Stimulated activated CD8-positive, alpha-beta memory T cell treated with anti-CD3 and anti-CD28 coated beads, Interleukin-15, amount 100 ng/mL, for 1 hour (primary cell): ENCODE measurements at places on chromosomes 5 and 9.
A peak's percentile ranks its signal among the peaks of the same experiment; 100 is the strongest.

- no peak for DNase-seq
Observed at GRCh38 chr5:34057118-34057517, 14.1 kb upstream of the C1QTNF3 start.

DNA sequence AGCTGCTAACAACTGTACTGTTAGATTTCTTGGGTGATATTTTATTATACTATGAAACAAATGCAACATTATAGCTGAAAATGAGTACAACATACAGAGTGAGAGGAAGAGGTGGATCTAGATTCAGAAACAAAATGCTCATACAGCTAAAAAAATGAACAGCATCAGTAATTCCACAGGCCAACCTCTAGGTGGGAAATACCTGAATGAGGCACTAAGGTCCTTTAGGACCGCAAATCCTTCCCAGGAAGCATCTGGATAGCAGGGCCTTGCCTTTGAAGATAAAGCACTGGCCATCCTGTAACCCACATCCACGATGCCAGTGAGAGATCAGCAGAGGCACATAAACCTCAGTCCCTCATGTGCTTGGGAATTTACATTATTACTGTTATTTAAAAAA lies 310.8 kb downstream of the YTHDC2 start:
- no peak for DNase-seq

DNA sequence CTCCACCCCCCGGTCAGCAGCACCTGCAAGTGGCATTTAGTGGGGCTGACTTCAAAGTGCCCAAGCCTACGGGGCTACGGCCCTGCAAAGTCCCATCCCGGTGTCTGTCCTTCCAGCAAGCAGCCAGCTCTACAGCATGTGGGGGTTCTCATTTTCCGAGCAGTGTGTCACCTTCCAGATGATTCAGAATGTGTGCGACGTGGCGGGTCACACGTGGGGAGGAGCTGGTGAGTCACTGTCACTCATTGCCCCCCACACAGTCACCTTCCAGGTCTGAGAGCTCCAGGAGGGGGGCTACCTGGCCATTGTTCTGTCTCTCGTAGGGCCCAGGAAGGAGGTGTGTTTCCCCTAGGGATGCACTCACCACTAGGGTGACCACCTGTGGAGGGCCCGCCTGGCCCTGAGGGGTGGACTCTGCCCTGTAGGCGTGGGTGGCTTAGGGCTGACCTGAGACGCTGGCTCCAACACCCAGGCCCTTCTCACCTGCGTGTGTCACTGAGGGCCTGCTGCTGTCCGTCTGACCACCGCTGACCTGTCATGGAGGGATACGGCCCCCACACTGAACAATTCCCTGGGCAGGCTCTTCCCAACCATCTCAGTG lies 70.2 kb downstream of the SEMA4D start:
- peak; percentile 59 for DNase-seq

DNA sequence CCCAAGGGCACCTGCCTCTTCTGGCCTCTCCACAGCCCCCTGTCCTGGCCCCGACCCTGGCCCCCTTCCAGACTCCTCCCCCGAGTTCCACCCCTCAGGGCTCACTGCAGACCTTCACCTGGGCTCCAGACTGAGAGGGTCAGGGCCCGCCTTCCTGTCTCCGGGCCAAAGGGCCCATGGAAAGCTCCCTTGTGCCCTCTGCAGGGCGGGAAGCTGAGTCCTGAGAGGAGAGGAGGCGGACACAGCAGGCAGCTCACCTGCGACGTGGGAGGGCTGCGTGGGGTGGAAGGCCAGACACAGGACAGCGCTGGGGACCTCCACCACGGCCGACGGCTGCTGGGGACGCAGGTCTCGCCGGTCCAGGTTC lies 20.6 kb downstream of the DYNC2I2 start:
- no peak for DNase-seq

DNA sequence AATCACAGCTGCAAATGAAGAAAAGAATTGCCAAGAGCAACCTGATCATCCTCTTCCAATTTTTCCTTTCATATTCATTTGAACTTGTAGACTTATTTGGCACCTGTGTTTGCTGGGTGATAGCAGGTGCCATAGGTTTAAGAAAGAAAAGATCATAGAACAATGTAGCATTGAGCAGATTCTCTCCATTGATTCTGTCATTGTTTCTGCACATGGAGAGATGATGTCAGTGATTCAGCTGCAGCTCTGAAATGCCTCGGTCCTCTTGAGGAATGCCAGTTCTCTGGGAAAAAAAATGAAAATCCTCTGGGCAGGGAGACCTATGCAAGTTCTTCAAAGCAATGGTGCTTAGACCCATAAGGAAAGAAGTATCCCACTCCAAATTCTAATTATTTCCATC lies 418.1 kb upstream of the KLF4 start:
- DNase-seq = no peak

DNA sequence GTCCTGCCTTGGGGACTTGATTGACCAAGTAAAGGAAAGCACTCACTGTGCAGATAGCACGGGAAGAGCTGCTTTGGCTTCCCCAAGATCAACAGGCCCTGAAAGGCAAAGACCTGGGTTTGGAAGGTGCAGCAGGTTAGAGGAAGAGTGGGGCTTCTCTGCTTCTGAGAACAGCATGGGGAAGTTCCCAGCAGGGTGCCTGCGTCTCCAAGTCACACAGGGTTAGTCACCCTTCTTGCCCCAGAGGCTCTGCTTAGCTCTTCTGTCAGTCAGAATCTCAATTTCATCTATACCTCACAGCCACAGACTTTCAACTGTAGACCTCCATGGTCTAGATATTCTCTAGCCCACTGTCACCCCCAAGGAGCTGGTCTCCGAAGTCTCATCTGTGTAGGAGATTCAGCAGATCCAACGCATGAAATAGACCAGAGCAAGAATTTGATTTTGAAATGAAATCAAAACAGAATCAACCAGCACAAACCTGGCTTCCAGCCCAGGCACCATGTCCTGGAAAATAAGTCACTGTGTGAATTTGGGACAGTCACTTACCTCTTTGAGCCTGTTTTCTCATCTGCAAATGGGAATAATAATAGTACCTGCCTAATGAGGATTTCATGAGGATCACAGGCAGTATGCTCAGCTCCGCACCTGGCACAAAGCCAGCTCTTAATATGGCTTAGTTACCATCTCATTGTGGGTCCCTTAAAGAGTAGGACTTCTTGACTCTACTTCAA lies 64.0 kb downstream of the SFXN1 start:
- DNase-seq = no peak

DNA sequence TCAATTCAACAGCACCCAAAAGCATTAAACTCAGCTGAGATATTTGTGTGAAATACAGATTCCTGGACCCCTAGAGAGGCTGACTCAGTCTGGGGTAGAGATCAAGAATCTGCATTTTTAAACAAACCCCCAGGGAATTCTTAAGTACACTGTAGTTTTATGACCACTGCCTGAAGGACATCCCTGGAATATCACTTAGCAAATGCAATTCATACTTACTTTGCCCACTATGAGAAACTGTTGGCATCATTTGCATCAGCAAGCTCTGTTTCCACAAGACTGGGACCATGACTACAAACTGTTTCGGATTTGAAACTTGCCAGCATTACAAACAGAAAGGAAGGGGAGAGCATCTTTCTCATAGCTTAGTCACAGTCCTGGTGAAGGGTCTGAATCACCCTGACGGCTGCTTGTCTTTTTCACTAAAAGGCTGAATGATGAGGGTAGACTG lies 63.7 kb downstream of the MLLT3 start:
- DNase-seq = no peak

GRCh38 chr9:127455324-127455992 lies 4.1 kb downstream of the LRSAM1 start:
- no peak for DNase-seq

DNA sequence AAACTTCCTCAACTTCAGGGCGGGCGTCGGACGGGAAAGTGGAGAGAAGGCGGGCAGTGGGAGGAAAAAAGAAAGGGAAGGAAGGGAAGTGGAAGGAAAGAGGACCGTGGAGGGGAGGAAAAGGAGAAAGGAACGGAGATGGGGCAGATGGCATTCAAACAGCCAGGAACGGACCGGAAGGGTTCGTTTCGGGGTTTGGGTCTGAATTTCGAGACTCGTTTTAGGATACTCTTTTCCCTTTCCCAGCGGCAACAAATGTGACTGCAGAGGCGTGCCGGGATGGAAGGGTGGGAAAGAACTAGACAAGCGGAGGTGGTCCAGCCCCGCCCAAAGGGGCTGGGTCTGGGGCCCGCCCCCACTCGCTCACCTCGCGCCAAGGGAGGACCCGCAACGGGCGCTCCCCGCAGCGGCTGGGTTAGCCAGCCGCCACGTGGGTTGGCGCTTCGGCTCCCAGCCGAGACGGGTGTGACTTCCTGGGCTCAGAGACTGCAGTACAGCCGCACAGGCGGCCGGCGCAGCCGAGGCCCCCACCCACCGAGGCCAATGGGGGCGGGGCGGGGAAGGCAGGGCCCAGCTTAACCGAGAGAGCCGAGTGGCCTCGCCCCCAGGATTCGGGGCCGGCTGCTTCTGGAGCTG lies 2.7 kb downstream of the VCAN start:
- DNase-seq = no peak

GRCh38 chr9:132014218-132014805 lies 65.4 kb downstream of the MED27 start:
- no peak for DNase-seq

- DNase-seq = no peak
Observed at GRCh38 chr9:112050544-112051475, 124.3 kb downstream of the SUSD1 start.

DNA sequence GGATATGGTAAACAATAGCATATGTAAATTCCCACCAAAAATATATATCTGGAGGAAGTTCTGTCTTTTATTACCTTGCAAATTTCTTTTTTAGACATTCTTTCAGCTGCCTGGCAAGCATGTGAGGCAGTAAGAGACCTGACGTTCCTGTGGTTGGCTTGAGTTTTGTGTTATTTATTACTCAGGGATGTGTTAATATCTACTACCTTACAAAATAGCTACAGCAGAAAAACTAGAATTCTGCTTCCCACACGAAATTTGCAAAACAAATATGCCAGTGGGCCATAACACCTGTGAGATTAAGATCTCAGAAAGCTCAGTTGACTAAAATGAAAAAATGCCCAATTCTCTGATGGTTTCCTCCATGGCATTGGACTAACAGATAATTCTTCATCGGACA lies 274.2 kb downstream of the TMEM167A start:
- DNase-seq = no peak

DNA sequence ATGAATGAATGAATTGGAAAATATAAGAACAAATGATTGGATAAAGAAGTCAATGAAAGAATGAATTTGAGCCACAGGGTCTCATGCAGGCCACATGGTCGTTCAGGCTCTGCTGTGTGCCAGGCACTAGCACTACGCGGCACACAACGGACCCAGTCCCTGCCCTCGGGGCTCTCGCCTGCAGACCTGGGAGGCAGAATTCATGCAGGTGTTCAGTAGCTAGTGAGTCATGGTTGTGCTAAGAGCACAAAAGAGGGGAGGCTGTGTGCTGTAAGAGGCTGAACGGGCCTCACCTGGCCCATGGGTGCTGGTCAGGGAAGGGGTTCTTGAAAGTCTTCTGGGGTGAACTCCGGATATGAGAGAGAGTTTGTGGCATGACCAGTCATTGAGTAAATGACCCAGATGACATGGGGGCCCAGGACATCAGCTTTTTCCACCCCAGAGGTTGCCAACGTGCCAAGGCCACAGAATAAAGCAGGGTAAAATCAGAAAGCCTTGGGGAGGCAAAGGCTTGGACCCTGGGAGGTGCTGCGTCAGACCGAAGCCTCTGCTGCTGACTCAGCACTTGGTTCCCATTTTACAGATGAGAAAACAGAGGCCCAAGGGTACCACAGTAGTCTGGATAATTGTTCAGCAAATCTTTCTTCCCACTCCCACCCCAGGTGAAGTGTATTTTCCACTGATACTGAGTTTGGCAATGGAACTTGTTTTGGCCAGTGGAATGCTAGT lies 264.3 kb upstream of the MVB12B start:
- DNase-seq = no peak

- DNase-seq = no peak
Observed at GRCh38 chr5:173882632-173883031, 5.5 kb upstream of the CPEB4 start.

DNA sequence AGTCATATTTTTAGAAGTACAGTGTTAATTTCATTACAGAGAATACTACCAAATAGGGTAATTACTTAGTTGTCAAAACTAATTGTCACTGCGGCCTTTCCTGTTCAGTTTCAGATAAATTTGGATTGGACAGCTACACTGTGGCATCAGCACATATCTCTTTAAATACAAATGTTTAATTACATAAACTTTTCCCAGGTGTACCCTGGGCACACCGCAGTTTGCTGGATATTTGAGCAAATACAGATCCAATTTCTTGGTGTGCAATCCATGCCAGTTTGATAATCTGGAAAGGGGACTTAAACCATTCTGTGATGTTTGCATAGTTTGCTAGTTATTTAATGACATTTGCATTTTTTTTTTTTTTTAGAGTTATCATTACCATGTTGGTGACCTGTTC lies 10.8 kb downstream of the ATP6V0E1 start:
- no peak for DNase-seq
